Left ventricle myocardium inferior (tissue), 1 donor: ENCODE measurements at places on chromosomes 5 and 9.

- DNase-seq = no peak
Measured at GRCh38 chr9:9552665-9553064, 1060.1 kb downstream of the PTPRD start.

DNA sequence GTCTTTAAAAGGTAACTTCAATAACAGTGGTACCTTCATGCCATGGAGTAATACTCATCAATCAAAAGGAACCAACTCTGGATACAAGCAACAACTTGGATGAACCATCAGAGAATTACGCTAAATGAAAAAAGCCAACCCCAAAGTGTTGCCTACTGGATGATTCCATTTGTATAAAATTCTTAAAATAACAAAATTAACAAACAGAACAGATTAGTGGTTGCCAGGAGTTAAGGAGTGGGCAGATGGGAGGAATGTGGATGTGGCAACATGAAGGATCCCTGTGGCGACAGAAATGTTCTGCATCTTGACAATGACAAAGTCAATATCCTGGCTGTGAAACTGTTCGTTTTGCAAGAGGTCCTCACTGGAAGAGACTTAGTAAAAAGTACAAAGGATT is 50.5 kb downstream of the SPTLC1 start:
- no peak for DNase-seq

- peak; percentile 92 for DNase-seq
Measured at GRCh38 chr5:177006265-177006972, at the start of gene UIMC1. TSS of gene UIMC1 (minus strand) at chr5:177006779. CDS start at chr5:176982615, 24,164 bp downstream.

GRCh38 chr5:58117542-58117941 is 342.3 kb downstream of the PLK2 start:
- no peak for DNase-seq

DNA sequence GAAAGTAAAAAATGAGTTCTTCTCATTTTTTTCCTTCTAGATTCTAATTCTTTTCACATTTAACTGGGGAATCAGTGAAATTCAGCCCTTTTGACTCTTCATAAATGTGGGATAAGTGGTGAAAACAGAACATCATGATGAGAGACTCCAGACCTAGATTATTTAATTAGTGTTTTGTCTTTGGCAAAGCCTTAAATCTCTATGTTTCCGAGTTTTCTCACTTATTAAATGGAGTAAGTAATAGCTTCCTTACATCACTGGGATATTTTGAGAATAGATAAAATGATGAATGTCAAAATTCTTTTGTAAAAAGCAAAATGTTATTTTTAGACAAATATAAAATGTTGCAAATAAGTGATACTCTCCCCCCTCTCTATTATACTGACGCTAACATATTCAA is 468.6 kb upstream of the ARRDC3 start:
- no peak for DNase-seq

DNA sequence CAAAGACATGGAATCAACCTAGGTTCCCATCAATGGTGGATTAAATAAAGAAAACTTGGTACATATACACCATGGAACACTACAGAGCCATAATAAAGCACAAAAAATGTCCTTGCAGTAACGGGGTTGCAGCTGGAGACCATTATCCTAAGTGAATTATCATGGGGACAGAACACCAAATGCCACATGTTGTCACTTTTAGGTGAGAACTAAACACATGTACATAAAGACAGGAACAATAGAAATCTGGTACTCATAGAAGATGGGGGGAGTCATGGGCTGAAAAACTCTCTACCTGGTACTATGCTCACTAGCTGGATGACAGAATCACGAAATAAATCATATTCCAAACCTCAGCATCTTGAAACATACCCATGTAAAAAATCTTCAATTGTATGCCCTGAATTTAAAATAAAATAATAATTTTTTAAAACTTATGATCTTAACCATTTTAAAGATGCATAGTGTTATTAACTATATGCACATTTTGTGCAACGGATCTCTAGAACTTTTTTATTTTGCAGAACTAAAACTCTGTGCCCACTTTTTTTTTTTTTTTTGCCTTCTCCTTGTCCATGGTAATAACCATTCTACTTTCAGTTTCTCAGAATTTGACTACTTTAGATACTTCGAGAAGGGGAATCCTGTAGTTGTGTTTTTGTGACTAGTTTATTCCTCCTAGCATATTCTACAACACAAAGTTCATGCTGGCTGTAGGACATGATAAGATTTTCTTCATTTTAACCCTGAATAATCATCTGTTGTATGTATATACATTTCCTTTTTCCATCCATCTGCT is 1081.6 kb upstream of the ACO1 start:
- DNase-seq = no peak

DNA sequence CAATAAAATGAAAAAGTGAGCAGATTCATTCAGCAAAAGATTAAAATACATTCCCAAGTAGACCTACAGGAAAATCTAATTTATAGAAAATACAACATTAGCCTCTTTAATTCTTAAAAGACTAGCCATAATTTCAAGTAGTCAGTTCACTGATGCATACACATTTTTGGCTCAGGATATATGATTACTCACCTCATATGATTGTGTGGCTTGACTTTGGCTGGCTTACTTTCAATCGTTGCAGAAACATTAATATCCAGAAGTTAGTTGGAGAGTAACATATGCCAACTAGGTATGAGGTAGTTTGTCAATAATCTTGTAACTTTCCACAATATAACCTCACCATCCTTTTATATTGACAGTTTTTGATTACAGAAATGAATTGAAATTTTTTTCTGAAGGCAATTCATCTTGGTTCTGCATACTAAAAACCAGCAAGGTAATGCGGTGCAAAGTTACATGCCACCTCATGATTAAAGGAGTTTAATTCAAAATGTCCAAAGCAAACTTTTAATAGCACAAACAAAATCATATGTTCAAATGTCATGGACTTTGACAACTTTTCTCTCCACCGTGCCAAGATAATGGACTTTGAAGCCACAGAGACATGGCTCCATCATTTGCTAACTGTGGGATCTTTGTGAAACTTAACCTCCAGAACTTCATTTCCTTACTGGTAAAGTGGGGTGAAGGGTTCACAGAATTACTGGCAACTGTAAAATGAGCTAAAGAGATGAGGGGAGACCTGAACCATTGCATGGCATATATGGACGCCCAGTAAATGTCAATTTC is 76.6 kb upstream of the PAM start:
- no peak for DNase-seq

- no peak for DNase-seq
Measured at GRCh38 chr5:108430931-108431608, 49.2 kb upstream of the FBXL17 start.

DNA sequence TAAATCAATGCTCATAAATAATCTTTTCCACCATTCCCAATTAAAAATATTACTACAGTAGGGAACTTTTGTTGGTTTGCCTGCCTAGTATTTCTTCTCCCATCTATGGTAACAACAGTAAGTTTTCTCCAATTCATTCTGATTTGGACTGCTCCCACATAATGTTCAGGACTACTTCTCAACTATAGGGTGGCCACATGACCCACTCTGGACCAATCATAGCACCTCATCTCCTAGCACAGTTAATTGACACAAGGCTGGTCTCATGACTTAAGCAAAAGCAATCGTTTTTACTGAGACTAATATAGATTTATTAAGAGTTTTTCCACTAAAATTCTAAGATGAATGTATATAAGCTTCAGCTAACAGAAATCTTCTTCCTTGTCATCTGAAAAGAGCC is 28.7 kb upstream of the SLCO6A1 start:
- DNase-seq = no peak

DNA sequence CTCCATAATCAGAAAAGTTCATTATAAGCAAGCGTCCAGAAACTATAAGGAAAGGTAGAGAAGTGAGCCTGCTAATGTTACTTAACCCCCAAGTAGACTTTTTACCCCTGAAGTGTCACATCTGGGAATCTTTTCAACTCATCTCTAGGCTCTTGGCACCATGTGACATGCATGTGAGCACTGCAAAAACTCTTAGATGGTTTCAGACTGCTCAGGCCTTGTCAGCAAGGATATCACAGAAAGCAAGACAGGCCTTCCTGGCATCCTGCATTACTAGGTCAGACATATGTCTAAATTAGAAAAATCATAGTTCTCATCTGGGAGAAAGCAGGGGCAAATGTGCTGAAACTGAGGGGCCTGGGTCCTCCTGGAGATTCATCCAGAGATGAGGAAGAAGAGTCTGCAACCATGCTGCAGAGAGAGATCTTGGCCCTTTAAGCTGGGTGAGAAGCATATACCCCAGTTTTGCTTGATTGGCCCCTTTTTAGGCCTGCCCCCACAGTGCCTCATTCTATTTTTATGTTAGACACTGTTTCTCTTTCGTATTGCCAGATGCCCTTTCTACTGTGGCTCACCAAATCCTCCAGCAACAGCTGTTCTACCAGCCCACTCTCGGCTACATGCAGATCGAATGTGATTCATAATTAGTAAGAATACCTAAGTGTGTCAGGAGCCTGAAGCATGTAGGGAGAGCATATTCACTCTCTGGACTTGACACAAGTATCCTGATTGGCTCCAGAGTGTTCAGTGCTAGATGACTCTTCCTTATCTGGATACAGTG is 19.0 kb downstream of the TMEM8B start:
- no peak for DNase-seq

- DNase-seq = no peak
Measured at GRCh38 chr5:142512043-142513042, 173.5 kb downstream of the FGF1 start.

GRCh38 chr9:18238254-18238653 is 235.7 kb upstream of the ADAMTSL1 start:
- no peak for DNase-seq

DNA sequence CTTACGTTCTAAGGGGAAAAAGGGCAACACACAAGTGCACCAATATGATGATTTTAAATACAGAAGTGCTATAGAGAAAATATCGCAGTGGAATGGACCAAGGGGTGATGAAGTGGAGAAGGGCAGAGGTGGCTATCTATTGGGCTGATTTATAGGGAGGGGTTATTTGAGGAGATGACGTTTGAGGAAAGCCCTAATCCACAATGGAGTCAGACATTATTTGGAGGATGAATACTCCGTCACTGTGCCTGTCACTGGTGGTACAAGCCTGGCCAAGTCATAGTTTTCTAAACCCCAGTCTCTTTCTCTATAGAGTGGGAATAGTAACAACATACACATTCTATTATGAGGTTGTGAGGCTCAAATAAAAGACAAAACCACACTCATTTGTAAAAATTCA is 48.5 kb downstream of the MEF2C start:
- DNase-seq = no peak

- DNase-seq = no peak
Measured at GRCh38 chr5:117496801-117497200, 922.2 kb upstream of the SEMA6A start.

DNA sequence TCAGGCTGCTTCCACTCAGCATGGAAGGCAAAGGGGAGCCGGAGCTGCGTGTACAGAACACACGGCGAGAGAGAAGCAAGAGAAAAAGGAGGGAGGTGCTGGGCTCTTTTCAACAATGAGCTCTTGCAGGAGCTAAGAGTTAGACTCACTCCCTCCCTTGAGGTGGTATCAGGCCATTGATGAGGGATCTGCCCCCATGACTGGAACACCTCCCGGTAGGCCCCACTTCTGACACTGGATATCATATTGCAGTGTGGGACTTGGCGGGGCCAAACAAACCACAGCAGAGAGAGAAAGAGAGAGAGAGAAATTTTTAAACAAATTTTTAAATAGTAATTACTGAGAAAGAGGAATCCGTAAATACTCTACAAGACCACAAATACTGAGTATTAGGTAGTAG is 182.2 kb downstream of the TRIO start:
- DNase-seq = no peak

DNA sequence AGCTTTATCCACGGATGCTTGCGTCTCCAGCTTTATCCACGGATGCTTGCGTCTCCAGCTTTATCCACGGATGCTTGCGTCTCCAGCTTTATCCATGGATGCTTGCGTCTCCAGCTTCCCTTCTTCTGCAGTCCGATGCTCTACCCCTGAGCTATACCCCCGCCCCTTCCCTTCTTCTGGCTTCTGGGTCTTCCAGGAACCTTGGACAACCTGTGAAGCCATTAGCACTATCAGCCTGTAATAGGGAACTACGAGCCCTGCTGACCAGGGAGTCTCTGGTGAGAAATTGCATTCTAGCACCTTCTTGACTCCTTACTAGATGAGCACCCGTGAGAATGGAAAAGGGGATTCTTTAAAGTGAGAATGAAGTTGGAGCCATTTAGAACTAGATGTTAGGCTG is 39.1 kb upstream of the SH3PXD2B start:
- DNase-seq = no peak

GRCh38 chr9:113973226-113973625 is 97.1 kb downstream of the ZNF618 start:
- DNase-seq = no peak

DNA sequence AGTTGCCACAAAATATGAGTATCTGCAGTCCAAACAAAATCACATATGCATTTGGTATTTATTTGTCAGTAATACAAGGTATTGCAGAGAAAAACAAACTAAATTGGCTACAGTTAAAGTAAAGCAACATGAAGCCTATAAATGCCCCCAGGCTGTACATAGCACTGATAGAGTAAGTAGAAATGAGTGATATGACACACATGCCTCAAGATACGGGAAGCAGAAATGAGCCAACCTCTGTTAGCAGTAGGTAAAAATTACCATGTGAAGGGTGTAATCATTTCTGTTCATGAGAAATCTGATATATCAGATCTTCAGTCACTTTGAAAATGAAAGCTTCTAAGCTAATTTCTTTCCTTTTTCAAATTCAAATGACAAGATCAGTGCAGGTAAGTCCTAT is 131.1 kb downstream of the CHSY3 start:
- no peak for DNase-seq

DNA sequence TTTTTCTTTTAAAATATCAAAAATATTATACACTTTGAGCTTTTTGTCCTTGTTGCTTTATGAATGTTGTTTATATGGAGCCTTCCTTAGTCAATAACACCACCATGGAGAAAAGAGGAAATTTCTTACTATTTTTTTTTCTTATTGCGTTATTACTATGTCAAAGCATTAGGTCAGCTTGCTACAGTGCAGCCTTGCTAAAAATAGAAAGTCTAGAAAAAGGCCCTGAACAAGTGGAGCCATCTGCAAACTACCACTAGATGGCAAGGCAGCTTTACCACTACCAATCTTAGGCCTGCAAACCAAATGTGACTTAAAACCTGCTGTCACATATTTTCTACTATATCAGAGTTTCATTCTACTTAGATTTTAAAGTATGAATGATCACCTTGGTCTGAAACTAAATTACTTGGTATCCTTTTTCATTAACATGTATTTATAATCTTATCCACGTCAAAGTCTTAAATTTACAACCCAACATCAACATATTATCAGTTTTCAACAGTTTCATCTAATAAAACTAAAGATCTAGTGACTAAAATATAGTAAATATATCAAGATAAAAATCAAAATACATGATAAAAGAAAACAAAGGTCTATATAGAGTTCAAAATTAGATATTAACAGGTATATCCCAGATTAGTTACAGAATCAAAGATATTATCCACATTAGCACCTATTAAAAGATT is 113.1 kb upstream of the ACOT12 start:
- DNase-seq = no peak

- no peak for DNase-seq
Measured at GRCh38 chr9:129347316-129348120, 169.5 kb upstream of the IER5L start.

DNA sequence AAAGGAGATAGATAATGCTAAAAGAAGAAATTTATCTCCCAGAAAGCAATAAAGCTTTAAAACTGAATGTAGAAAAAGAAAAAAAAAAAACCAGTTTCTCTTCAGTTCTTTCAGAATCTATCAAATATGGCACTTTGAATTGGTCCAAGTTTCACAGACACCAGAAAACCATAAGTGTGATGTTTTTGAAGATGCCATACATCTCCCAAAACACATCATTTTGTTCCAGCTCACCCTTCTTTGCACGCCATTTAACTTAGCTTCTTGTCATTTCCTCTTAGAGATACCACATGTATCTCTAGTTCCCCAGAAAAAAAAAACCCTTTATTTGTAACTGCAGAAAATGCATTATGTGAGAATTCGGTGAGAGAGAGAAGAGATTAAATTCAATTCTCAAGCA is 46.1 kb upstream of the MAMDC2 start:
- no peak for DNase-seq
